ENCODE measurements at places on chromosomes 2 and 18.

- peak; percentile 23 for DNase-seq
Observed at GRCh38 chr2:112821682-112822081, 14.9 kb downstream of the IL1B start.

GRCh38 chr2:239944694-239945551 lies 80.2 kb downstream of the NDUFA10 start:
- DNase-seq: peak; percentile 20

DNA sequence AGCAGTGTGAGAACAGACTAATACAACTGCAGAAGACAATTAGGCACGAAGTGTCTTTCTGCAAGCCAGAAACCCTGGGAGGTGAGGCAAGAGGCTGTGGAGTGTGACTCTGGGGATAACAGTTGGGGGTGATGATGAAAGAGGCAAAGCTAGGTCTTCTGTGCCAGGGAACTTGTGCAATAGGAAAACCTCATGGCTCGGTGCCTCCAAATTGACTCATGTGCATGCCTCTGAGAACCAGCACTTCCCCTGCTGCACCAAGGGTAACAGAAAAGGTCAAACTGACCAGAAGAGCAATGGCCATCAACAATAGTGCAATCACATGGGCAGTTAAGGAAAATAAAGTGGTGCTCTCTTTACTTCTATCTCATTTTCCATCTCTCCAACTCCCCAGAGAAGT lies 136.4 kb downstream of the SCG2 start:
- DNase-seq: no peak

DNA sequence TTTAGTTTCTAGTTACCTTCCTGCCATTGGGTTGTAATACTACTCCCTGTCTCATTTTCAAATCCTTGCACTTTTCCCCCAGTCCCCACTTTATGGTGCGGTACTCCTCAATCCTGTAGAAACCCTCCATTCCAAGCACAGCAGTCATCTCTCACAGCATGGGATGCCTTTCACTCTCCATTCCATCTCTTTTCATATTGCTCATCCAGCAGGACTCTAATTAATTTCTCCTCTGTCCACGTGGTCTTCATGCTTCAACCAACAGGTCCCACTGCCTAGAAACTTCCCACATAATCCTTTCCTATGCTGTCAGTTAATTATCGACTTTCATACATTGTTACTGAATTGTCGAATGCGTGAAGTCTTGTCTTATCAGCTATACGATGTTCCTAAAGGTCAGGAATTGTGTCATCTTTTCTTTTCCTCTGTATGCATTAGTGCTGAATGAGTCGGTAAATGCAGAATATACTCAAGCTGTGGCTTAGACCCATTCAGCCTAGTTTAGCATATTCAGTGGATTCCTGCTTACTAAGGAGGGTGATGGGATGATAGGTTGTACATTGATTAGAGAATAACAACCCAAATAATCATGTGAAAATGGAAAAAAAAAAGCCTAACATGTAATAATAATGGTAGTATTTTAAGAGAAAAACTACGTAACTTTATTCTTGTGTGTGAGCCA lies 89.7 kb downstream of the CRIM1 start:
- DNase-seq: no peak

DNA sequence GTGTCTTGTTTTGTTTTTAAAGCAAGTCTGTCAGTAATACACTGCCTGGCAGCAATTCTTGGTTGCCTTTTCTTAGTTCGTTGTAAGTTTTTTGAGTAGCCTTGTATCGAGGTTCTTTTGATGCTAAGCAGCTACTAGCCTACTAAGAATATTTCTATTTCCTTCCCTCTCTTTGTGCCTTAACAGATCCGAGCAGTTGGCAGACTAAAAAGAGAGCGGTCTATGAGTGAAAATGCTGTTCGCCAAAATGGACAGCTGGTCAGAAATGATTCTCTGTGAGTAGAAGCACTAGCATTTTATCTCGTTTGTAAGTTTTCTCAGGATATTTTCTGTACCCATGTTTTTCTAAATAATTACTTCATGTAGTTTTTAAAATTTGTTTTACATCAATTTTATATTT lies 15.1 kb downstream of the MFF start:
- DNase-seq: no peak

- no peak for DNase-seq
Observed at GRCh38 chr18:46226461-46226860, 122.3 kb downstream of the HAUS1 start.

DNA sequence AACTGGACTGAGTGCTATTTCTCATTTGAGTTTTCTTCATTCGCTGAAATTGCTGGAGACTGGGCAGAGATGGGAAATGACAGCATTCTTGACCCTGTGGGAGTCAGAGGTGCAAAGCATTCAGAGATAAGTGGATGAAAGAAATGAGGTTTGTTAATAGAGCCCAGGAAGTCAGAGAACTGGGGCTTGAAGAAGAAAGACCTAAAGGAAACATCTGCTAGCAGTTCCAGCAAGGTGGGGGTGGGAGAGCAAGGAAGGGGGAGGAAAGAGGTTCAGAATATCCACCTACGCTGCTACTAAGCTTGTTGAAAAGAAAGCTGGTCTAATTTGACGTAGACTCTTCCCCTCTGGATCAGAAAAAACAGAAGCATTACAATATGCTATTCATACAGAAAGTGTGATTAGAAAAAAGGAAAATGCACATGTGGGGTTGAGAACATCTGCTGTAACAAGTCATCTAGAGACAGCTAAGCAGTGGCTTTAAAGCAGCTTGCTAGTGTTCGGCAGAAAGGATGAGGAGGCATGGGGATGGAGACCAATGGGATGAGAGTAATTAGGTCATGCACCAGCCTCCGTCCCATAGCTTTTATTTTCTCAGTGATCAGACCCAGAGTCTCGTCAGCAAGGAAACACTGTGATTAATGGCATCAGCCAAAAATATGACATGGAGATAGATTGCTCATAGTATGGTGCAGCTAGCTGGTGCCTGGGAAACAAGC lies 29.7 kb downstream of the NAB1 start:
- DNase-seq: peak; percentile 30

GRCh38 chr2:232377841-232378734 lies 463 bp upstream of the ALPP start:
- no peak for DNase-seq

GRCh38 chr18:45119876-45120275 lies 439.2 kb downstream of the SETBP1 start:
- no peak for DNase-seq

DNA sequence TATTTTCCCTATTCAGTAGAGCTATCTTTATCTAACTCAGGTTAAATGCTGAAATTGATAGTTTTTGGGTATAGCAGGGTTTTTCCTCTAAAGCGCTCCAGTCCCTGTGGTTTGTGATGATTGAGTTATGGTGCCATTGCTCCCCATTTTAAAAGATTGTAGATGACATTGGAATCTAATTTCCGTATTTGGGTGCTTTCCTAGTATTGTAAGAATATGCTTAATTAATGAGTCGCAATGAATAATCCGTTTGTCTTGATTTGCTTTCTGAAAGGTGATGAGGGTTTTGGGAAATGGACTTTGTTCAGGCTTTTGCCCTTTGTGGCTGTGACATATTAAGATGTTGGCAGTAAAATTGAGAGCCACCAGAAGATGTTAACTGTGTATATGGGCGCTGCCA lies 3.9 kb downstream of the RPS7 start:
- no peak for DNase-seq

- DNase-seq: peak; percentile 14
Observed at GRCh38 chr18:34493099-34493544, 217.0 kb upstream of the DTNA start.

DNA sequence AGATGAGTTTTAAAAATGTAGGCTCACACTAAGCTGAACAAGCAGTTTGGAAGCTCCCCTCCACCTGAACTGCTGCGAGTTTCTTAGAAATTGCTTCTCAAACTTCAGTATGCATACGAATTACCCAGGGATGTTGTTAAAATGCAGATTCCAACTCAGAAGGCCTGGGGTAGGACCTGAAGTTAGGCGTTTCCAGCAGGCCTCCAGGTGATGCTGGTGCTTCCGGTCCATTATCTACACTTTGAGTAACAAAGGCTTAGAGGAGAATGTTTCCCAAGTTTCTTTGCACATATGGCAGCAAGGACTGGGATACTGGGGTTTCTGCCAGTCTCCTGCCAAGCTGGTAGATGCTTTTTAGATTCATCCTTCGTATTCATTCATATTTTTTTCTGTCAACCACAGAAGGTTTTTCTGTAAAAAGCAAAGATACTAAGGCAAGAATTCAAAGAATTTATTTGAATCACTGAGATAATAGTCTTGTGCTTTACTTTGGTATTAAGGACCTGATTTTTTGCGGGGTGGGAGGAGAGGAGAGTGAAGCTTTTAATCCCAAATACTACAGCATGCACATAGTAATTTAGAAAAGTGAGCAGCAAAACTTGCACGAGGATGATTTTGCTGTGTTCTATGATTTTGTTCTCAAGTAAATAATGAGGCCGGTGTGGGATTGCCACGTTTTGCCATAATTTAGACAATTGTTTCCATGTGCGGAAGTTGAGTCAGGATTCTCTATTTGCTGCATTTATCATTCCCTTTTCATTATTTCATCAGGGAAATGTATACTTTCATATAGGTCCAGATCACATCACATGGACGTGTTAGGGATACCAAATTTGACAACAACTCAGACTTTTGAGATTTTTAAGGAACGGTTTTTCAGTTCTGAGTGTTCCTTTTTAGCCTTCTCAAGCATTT lies 137.6 kb upstream of the SPATS2L start:
- no peak for DNase-seq

- no peak for DNase-seq
Observed at GRCh38 chr2:81513328-81513727, 1208.8 kb upstream of the LRRTM1 start.

DNA sequence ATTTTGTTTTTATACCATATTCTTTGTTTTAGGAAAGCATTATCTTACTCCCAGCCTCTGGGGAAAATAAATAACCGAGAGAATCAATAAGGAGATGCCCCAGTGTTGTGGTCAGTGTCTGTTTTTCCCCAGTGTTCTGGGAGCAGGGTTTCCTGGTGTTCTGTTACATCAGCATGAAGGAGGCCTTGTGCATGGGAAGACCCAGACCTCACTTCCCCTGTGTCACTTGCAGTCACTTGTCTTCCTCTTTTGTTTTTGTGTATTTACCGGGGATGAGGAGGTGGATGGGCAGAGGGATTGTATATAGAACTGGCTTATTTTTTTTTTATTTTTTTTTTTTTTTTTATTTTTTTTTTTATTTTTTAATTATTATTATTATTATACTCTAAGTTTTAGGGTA lies 45.0 kb upstream of the MGAT5 start:
- no peak for DNase-seq

DNA sequence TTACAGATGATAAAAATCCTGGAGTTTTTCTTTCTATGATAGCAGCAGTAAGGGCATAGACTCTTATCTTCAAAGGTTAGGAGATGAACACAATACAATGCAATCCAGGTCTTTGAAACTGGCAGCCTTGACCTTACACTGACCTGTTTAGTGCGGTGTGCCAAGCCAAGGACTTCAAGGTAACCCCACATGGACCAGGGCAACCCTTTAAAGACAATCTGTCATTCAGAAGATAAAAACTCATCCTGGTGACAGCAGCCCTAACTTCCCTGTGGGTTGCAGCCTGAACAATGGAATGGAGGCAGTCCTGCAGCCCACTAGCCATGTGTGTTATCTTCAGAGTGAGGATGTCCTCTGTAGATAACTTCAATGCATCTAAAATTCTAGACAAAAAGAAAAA lies 78.1 kb downstream of the RTTN start:
- no peak for DNase-seq

DNA sequence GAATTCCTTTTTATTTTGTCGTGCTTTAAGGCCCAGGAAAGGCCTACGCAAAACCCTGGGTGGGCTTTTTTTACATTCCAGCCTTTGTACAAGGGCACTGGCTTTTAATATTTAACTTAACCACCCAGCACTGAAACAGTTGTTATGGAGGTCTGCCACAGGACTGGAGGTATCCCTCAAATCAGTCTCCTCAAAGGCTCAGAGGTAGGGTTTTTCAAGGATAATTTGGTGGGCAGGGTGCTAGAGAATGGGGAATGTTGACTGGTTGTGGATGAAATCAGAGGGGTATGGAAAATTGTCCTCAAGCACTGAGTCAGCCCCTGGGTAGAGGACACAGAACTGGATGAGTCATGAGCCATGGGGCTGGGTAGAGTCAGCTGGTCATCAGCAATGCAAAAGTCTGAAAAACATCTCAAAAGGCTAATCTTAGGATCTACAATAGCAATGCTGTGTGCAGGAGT lies 443.1 kb downstream of the THSD7B start:
- no peak for DNase-seq

DNA sequence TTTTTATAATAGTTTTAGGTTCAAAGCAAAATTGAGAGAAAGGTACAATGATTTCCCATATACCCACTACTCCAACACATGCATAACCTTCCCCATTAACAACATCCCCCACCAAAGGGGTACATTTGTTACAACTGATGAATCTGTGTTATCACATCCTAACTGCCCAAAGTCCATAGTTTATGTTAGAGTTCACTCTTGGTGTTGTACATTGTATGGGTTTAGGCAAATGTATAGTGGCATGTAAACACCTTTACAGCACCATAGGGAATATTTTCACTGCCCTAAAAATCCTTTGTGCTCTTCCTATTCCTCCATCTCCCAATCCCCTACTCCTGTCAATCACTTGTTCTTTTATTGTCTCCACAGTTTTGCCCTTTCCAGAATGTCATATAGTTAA lies 471.6 kb downstream of the CPS1 start:
- no peak for DNase-seq

Measured in activated naive CD8-positive, alpha-beta T cell treated with anti-CD3 and anti-CD28 coated beads, Interleukin-2, amount 50 U/mL, for 24 hours (primary cell).